ENCODE measurements at places on chromosomes 1 and 21.

GRCh38 chr1:117638141-117638540, 32.3 kb downstream of the TENT5C start:
- no peak for DNase-seq

- DNase-seq: no peak
Observed at GRCh38 chr1:2596530-2597333, 10.2 kb downstream of the PRXL2B start.

DNA sequence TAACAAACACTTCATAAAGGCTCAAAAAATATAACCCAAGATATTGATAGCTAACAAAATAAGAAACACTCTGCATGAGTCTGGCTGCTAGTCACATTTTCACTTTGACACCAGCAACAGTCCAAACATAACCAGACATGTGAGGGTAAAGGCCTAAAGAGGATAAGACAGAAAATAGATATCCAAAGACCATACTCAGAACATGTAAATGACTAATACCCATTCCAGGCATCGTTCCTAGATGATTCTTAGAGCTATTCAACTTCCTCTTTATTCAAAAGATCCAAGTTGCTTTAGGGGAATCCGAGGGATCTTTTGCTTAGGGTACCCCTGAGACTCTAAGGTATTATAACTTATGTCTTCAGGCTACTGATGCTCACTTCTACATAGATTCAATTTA, 5.1 kb downstream of the COL24A1 start:
- DNase-seq: no peak

GRCh38 chr1:164561472-164561871, 2.5 kb downstream of the PBX1 start:
- no peak for DNase-seq

DNA sequence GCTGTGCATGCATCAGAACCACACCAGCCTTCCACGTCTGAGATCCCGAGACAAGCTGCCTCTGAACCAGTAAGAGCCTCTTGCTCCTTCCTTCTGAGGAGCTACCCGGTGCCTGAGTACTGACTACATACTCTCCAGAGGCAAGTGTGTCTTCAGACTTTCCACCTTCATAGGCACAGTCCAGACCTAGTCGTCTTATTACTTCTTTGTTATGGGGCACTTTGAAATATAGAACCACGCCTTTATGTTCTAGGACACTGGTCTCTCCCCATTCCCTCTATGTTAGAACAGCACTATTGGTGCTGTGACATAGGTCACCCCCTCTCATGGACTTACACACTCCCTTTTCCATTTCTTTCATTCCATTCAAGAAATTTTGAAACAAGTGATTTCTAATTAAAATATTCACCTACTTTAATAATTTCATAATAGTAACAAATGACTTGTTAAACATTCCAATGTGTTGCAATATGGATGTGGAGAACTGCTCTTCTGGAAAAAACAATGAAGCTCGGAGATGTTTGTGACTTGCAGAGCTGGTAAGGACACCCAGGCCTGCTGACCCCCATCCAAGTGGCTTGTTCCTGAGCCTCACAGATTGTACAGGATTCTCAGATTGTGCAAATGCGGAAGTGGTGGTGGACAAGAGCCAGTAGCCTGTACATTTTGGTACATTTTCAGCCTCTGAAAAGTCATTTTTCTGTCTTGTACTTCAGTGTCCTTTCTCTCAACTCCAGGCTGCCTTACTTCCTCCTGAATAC, 76.1 kb upstream of the SIPA1L2 start:
- DNase-seq: no peak

- no peak for DNase-seq
Observed at GRCh38 chr1:26726784-26727183, 31.0 kb downstream of the ARID1A start.

- DNase-seq: no peak
Observed at GRCh38 chr1:81558291-81559076, 242.2 kb upstream of the ADGRL2 start.

GRCh38 chr1:236301080-236301957, 19.6 kb upstream of the ERO1B start:
- DNase-seq: no peak
